ENCODE measurements at places on chromosomes 4 and X. TPM values are rescaled to one million over a fixed set of nuclear protein-coding genes. Genes with fewer than 3 reads are reported as not detected.

DNA sequence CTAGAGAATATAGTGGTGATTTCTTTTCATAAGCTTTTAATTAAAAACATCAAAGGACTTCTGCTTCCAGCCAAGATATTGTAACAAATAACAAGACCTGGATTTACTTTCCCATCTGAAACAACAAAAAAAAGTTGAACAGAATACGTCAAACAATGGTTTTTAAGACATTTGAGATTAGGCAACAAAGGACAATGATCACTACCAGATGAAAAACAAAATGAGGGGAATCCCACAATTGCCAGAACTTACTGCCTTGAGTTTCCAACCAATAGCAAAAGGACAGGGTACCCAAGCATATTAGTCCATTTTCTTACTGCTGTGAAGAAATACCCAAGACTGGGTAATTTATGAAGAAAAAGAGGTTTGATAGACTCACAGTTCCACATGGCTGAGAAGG, 341.4 kb upstream of the INTU start:
- H3K4me1 ChIP-seq: no peaks in the 10 kb centered on the region
- H3K27me3 ChIP-seq: no peaks in the 10 kb centered on the region
- no peaks in the 10 kb centered on the region for H3K36me3 ChIP-seq
- H3K27ac ChIP-seq: no peak overlapping the region

DNA sequence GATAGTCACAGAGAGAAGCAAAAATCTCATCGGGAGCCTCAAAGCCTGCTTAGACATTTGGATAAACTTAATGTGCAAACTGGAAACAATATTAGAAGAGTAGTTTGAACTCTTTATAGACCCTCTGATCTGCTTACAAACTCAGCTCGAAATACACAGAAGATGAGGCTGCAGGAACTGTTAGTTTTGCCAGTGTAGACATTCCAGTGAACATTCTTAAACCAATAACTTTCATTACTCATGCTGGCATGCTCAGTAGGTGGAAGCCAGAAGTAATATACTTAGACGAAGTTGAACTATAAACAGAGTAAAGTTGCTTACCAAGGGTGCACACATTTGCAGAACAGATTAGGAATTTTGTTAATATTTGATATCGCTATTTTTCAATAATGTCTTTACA, 303.5 kb downstream of the ANKRD50 start:
- no peaks in the 10 kb centered on the region for H3K27me3 ChIP-seq
- H3K36me3 ChIP-seq: no peaks in the 10 kb centered on the region
- H3K27ac ChIP-seq: no peak overlapping the region
- DNase-seq: no peak

AFM gene
- total RNA-seq: not detected

TTC29 gene
- not detected for total RNA-seq

ZFYVE28 gene
- total RNA-seq: 3.6 TPM

AWAT2 gene
- not detected for total RNA-seq

DNA sequence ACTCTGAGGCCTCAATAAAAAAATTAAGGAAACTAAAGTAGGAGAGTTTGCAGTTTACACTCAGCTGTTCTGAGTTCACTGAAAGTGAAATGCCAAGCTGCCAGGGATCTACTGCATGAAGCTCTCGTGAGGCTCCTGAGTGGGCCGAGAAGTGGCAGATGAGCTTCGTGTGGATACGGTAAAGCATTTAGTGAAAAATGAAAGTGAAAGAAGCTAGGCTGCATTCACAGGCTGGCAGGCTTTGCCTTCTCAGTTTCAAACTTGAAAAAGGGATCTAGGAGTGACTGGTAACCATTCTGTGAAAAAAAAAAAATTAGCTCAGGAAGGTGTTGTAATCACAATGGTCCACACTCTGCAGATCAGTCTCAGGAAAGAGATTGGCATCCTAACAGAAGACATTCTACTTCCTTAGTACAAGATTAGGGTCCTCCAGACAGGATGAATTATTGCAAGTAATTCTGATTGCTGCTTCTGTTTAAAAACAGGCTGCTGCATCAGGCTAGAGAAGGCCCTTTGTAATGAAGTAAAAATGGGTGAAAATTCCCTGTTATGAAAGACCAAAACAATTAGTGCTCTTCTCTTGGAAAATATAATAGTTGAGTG, 679.9 kb downstream of the RPA4 start:
- H3K36me3 ChIP-seq: no peaks in the 10 kb centered on the region
- H3K27me3 ChIP-seq: no peaks in the 10 kb centered on the region
- H3K27ac ChIP-seq: no peak overlapping the region
- peak overlapping the region; percentile 29 for H3K4me3 ChIP-seq

DACH2 gene
- not detected for total RNA-seq

DNA sequence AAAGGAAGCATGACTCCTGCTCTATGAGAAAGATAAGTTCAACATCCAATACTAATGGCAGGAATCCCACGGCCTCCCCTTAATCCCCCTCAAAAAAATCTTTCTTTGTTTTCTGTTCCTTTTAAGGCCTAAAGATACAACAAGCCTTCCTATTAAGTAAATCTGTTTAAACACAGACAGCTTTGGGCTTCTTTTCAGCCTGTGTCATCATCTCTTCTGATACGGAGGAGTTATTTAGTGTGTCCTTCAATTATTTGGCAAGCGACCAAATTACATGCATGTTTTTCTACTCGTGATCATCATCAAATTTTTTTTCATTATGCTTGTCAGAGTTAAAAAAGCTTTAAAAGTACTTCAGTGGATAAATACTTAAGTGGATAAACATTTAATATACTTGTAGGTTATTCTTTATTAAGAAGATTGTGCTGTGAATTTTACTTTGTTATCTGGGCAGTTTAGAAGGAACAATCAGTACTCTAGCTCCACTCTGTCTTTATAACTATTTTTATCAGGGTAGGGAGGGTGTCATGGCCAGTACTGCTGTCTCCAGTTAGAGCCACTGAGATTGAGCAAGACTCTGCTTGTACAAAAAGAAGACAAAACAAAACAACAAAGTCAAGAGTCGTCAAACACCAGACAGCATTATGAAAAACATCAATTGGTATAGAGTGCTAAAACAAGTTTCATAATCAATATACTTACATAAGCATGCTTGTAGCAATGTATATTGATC, 210.7 kb downstream of the PRR32 start:
- no peaks in the 10 kb centered on the region for H3K4me1 ChIP-seq
- no peaks in the 10 kb centered on the region for H3K36me3 ChIP-seq
- no peak for DNase-seq
- H3K4me3 ChIP-seq: no peak overlapping the region
- no peak overlapping the region for H3K27ac ChIP-seq
- no peaks in the 10 kb centered on the region for H3K27me3 ChIP-seq

GABRA4 gene
- not detected for total RNA-seq

CDKL5 gene
- 3.5 TPM for total RNA-seq

- H3K27me3 ChIP-seq: no peaks in the 10 kb centered on the region
- no peaks in the 10 kb centered on the region for H3K36me3 ChIP-seq
- no peak overlapping the region for H3K27ac ChIP-seq
- H3K4me1 ChIP-seq: peaks cover 3% of the 10 kb centered on the region
- no peak overlapping the region for H3K4me3 ChIP-seq
These were observed 33.8 kb upstream of the FGFR3 start for GRCh38 chr4:1759170-1759817.

- peak overlapping the region; percentile 95 for H3K27ac ChIP-seq
- H3K4me3 ChIP-seq: peak overlapping the region; percentile 87
- DNase-seq: peak; percentile 35
- no peaks in the 10 kb centered on the region for H3K4me1 ChIP-seq
These were observed 797 bp downstream of the TXLNG start for GRCh38 chrX:16786791-16787735.

GRCh38 chr4:35934320-35934981, 309.9 kb downstream of the ARAP2 start:
- no peaks in the 10 kb centered on the region for H3K27me3 ChIP-seq
- H3K4me1 ChIP-seq: no peaks in the 10 kb centered on the region
- DNase-seq: no peak
- no peak overlapping the region for H3K4me3 ChIP-seq
- no peaks in the 10 kb centered on the region for H3K36me3 ChIP-seq

GAB3 gene
- 1.5 TPM for total RNA-seq

- H3K27me3 ChIP-seq: no peaks in the 10 kb centered on the region
- no peak overlapping the region for H3K27ac ChIP-seq
These were observed 7.7 kb upstream of the MAPK10 start for GRCh38 chr4:86367577-86367976.

- no peak overlapping the region for H3K4me3 ChIP-seq
- no peak for DNase-seq
- H3K27me3 ChIP-seq: no peaks in the 10 kb centered on the region
- no peaks in the 10 kb centered on the region for H3K36me3 ChIP-seq
These were observed 686.1 kb downstream of the DMD start for GRCh38 chrX:32525234-32525633.

- H3K27me3 ChIP-seq: peaks cover 8% of the 10 kb centered on the region
- no peak for DNase-seq
- H3K4me1 ChIP-seq: no peaks in the 10 kb centered on the region
- H3K4me3 ChIP-seq: no peak overlapping the region
These were observed 76.2 kb upstream of the CD99 start for GRCh38 chrX:2614911-2615310.

RNF175 gene
- not detected for total RNA-seq

- DNase-seq: no peak
- H3K27ac ChIP-seq: no peak overlapping the region
- H3K36me3 ChIP-seq: no peaks in the 10 kb centered on the region
- no peaks in the 10 kb centered on the region for H3K27me3 ChIP-seq
These were observed 146.0 kb upstream of the FRMPD4 start for GRCh38 chrX:11992271-11992670.

PAGE1 gene
- total RNA-seq: not detected

SERPINA7 gene
- total RNA-seq: not detected

All from psoas muscle (tissue), 8 donors.